ENCODE measurements at places on chromosomes 11 and 22.

- no peak for DNase-seq
These were observed 29.1 kb upstream of the SYT7 start for GRCh38 chr11:61609980-61610366.

- DNase-seq = peak; percentile 98
These were observed at the start of gene MTA2 for GRCh38 chr11:62601372-62602140. TSS of gene MTA2 (minus strand) at chr11:62601865. CDS start at chr11:62601450, 415 bp downstream.

DNA sequence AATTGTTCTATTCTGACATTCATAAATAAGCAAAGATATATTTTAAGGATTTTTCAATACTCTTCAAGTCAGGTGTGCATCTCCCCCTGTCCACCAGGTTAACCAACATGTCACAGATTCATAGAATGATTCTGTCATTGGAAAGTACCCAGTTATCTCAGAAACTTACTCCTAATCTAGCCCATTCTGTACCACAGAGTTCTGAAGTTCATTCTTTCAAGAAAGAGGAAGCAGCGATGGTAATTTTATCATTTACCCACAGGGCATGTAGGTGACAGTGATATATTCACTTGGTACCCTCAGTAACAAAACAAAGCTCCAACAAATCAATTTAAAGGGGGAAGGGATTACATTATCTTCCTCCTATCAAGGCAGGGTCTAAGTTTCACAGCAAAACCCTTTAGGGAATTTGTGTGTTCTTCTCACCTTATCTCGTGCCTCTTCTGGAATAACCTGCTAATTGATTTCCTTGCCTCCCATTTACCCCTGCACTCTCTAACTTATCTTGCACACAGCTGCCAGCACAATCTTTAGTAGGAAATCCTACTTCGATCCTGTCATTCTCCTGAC is 19.0 kb upstream of the MPPED2 start:
- DNase-seq = no peak

DNA sequence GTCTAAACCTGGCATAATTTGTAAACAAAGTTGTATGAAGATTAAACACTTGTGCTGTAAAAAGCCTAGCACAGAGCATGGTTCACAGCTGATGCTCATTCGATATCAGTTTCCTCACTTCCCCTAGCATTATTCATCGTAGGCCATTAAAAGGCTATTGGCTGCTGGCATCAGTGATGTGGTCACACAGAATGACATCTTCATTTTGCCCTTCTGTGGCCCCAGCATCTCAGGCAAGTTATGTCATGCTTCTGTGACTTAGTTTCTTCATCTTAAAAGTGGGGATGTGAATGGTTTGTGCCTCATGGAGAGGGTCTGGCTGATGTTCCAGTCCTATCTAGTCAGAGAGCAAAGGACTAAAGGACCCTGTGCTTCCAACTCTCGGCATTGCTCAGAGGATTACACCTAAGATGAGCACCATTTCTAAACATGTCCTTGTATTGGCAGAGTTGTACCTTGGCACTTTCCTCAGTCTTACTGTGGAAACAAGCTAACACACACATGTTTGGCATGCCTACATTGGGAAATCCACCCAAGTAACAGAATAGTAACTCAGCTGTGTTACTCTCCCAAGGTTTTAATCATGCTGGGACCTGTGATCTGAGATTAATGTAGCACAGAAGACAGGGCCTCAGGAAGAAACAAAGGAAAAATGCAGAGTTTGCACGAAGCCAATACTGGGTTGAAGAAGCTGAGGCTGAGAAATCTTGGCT is 83.5 kb upstream of the OR9Q1 start:
- no peak for DNase-seq

DNA sequence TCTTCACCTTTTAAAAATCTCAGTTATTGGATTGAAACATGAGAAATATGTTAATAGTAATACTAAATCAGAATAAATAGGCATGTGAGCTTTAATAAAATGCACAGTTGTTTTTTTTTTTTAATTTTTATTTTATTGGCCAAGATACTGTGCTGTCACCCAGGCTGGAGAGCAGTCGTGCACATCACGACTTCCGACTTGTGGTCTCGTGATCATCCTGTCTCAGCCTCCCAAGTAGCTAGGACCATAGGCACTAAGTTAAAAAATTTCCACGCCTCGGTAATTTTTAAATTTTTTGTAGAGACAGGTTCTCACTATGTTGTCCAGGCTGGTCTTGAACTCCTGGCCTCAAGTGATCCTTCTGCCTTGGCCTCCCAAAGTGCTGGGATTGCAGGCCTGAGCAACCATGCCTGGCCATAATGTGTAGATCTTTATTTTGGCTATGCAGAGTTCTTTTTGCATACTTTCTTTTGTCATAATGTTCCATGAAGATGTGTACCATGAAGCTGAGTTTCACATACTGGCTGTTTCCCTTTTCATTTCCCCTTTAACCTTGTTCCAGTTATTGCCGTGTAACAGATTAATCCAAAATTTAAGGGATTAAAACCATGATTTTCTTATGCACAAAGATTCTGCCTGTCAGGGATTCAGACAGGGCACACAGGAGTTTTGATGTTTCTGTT is 16.0 kb downstream of the CAPRIN1 start:
- no peak for DNase-seq

- DNase-seq = no peak
These were observed 36.8 kb upstream of the APOA1 start for GRCh38 chr11:116874251-116874650.

DNA sequence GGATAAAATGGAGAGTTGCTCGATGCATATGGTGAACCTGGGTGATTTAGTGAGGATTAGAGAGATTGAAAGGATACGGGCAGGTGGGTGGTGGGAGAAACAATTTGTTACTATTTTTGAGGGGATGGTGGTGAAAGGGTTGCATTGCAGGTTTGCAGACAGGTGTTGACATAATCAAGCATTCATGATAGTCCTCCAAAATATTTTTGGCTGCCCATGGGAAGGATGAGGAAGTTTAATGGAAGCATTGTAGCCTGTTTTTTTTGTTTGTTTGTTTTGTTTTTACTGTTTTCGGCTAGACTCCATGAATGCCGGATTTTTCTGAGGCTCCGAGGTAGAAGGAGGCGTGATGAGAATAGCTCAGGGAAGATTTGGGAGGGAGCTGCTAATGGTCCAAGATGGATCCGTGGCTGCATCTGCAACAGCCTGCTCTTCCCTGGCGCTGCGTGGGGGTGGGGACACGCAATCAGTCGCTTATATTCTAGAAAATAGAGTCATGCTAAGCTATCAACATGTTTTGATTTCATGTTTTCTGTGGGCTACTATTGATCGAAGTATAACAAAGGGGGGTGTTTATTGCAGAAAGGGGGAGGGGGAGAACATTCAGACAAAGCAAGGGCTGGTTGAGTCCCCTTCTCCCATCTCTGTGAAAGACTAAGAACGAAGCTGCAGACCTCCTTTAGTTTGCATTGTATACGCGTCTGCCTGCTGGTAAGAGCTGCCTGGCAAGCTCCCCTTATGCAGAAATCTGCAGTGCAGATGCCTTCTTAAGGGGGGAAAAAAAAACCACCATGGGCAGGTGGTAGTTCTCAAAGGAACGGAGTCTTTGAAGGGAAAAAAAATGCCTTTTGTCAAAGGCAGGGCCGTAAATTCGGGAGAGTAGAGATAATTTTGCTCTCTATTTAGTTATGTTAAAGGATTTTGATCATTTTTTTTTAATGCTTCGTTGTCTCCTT is 1.0 kb downstream of the RTN3 start:
- DNase-seq = peak; percentile 48

DNA sequence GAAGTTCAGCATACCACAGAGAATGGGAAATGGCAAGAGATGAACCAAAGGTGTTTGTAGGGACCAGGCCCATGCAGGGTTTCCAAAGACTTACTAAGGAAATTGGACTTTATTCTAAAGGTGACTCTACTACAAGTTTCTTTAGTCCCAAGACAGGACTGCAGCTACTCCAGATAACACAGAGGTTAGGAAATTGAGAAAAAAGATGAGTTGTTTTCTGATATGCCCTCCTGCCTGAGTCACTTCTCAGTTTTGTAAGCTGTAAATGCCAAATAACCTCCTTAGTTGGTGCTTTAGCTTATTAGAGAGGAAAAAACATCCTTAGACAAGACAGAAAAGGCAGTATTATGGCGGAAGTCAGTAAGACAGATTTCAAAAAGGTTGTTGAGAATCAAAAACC is 95.9 kb downstream of the C11orf58 start:
- no peak for DNase-seq

DNA sequence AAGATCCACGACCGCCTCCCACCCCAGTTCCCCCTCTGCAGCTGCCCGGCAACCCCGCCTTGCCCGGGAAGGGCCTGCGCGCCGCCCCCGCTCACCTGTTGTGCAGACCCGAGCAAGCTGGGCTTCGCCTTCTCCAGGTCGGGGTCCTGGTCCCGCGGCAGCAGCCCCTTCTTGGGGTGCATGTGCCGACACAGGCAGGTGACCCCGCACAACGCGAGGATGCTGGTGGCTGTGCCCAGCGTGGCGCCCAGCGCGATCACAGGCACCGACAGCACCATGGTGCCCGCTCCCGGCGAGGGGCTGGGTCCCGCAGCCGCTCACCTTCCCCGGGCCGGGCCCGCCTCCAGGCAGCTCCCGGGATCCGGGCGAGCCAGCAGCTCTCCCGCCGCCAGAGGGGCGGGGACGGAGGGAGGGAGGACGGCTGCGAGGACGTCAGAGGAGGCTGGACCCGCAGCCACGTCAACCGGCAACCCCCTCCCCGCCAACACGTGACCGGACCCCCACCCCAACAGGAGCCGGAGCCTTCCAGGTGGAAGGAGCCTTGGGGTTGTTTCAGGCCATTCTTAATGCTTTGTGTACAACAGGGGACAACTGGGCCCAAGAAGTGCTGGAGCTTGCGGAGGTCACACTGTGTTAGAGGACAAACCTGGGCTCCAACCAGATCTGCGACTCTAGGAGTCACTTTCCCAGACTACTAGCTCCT is at the start of gene SYT13:
Gene SYT13 (minus strand): TSS at position 412 of the 703 bp plus-strand sequence. CDS start 134 bp downstream, at position 278.
- DNase-seq = no peak

DNA sequence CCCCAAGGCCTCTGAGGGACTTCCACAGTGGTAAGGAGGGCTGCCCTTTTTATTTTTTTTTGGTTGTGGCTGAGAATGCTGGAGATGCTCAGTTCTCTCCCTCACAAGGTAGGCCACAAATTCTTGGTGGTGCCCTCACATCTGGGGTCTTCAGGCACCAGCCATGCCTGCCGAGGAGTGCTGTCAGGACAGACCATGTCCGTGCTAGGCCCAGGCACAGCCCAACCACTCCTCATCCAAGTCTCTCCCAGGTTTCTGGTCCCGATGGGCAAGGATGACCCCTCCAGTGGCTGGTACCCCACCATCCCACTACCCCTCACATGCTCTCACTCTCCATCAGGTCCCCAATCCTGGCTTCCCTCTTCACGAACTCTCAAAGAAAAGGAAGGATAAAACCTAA is 4.2 kb downstream of the THY1 start:
- DNase-seq = no peak

- no peak for DNase-seq
These were observed 75.1 kb downstream of the SCUBE1 start for GRCh38 chr22:43267981-43268660.

GRCh38 chr11:29634244-29634643 is 382.6 kb downstream of the KCNA4 start:
- DNase-seq = no peak

DNA sequence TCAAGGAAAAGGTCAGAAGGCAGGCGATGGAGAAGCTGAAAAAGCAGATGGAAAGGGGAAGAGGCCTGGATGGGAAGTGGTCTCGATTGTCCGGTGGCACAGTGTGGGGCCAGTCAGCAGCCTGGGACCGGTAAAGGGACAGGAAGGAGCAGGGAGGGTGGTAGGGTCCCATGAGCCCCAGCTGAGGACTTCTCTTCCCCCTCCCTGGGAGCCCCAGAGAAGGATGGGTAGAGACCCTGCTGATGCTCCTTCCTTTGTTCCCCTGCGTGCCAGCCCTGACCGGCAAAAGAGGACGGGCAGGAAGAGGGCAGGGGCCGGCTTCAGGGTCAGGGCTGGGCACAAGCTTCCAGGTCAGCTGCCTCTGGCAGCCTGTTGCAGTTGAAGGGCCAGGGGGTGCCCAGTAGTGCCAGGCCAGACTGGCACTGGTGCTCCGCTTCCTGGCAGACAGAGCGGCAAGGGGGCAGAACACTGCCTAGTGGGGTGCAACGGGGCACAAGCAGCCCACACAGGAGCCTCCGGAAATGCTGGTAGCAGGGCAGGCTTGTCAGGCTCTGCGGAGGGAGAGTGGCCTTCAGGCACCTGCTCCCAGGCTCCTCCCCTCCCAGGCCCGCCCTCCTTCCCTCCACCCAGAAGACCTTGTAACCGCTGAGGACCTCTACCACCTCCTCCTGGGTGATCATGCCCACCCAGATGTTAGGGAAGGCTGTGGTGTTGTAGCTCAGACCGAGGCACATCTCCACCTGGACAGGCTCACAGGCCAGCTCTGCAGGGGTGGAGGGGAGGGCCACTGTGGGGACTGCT is 739 bp upstream of the C1QTNF5 start:
- DNase-seq = no peak

DNA sequence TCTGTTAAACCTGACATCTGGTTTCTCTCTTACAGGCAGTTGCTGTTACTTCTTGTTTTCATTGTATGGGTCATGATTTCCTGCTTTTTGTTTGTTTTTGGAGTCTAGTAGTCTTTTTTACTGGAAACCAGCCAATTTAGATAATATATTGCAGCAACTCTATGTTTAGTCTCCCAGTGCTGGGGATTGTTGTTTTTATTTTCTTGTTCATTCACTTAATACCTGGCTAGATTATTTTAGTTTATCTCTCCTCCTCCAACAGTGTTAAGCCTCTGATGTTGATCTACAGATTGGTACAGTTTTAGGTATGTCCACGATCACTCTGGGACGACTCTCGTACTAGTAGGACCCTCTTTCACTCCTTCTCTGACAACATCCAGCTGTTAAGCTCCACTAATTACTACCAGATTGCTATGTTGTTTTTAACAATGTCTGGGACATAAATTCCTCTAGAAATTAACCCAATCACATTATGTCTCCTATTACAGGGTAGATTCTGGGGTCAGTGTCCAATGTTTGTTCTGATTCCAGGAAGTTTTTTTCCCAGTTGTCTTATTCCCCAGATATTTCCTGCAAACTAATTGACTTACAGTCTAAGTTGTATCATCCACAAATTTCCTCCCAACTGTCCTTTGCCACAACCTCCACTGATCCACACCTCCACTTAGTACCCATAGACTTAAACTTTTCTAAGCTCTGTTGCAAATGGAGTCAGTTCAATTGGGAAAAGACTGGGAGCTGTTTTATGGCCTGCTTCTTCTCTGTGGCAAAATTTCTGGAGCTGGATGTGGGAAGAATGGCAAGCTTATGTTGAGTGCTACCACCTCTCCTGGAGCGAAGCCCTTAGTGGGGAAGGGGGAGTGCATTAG is 1280.6 kb upstream of the CNTN5 start:
- DNase-seq = no peak

DNA sequence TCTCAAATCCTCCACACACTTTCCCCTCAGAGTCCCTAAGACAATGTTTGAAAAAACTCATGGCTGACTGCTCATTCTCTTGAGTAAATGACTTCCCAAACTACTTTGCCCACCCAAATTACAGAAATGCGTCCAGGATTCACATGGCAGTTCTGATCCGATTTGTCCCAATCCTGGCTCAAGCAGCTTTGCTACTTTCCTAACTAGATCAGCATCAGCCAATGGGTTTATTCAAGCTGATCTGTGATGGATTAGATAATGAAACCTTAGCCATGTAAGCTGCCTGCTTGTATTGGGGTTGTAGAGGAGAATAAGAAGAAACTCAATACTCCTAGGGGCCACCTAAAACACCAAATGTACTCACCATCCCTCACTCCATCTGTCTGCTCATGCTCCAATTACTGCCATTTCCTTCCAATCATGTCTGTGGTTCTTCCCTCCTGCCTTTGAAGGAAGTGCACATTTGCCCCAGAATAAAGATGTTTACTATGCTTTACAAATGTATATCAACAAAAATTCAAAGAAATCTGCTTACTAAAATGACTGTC is 6.9 kb downstream of the RBFOX2 start:
- no peak for DNase-seq

Data from AG08396 (cell line).